T-helper 17 cell (primary cell): ENCODE measurements at places on chromosomes 5 and 9. TPM values are rescaled to one million over a fixed set of nuclear protein-coding genes. Genes with fewer than 3 reads are reported as not detected.

DNA sequence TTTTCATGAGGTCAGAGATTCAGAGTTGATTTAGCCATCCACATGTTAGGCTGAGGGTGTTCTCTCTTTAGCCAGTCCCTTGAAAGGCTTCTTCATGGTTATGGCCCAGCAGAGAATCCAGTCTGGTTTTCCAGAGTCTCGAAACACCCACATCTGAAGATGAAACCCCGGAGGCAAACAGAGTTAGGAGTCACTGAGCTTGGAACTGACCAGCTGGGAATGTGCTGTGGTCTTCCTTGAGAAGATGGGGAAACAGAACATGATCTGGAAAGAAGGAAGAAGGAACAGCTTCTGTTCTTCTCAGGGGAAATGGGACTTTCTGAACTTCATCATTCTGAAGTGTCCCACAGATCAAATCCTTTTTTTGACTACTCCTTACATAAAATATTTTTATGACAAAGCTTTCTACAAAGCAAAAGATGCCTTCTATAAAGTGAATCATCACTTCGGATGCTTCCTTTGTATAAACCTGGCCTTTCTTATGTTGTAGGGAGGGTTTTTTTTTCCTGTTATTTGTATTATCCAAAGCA is 45.4 kb downstream of the ZNF618 start:
- H3K27ac ChIP-seq: no peak overlapping the region
- no peak overlapping the region for H3K4me3 ChIP-seq
- DNase-seq: no peak
- no peaks in the 10 kb centered on the region for H3K4me1 ChIP-seq
- H3K36me3 ChIP-seq: no peaks in the 10 kb centered on the region

Gene ZNG1E
- 40.9 TPM for total RNA-seq

DNA sequence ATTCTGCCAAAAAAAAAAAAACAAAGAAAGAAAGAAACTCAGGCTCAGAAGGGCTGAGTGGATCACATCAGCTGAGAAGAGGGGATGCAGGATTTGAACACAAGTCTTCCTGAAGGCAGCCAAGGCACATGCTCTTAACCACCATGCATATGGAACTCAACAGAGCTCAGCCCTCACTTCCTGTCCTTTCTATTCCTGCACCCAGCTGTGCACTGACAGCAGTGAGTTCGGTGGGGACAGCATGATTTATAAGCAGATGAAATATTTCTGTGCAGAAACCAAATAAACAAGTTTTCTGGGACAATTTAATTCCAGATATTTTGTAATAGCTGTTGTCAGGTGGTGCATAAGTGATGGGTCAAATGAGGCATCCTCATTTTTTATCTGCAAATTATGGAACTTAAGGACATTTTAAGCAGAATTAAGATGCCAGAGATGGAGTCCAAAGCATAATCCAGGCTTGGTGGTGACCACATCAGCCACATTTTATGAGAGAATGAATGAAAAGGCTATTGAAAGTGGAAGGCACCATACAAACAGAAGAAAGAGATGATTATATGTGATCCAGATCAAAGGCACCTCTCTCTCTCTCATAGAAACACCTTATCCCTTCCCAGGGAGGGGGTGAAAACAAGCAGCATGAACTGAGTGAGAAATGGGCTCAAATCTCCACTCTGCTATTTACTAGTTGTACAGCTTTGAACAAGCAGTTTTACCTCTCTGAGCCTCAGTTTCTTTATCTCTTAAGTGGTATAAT is 303.6 kb upstream of the MSX2 start:
- DNase-seq: no peak
- H3K4me1 ChIP-seq: peaks cover 19% of the 10 kb centered on the region
- peaks cover 12% of the 10 kb centered on the region for H3K27me3 ChIP-seq
- no peaks in the 10 kb centered on the region for H3K36me3 ChIP-seq

Gene FBN2
- 0.25 TPM for total RNA-seq

DNA sequence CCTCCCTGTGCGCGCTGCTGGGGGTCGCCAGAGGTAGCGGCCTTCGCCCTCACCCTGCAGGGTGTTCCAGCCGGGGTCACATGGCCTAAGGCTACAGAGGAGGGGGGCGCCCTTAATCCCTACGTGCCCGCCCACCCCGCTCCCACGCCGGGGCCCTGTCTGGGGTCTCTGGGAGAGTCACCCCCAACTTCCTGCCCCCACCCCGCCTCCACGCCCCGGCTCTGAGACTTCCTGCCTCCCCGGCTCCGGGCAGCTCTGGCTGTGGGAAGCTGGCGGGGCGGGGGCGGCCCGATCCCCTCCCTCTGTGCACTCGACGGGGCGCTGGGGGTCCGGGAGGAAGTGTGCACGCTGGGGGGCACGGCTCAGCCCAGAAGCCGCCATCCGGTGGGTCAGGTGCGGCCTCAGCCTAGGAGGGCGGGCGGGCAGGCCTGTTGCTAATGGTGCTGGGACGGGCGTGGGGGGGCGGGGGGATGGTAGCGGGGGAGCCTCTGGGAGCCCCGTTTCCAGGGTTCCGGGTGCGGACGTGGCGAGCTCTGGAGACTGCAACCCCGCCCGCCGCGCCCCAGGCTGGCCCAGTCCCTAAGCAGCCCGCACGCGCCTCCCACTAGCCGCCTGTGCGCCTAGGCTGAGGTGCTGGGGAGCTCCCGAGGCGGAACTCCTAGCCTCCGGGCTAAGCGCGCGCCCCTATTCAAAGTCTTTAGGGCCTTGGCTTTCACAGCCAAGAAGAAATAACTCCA is 61.6 kb downstream of the CXXC5 start:
- no peak for DNase-seq
- no peaks in the 10 kb centered on the region for H3K36me3 ChIP-seq
- H3K27ac ChIP-seq: peak overlapping the region; percentile 77
- peaks cover 25% of the 10 kb centered on the region for H3K4me1 ChIP-seq
- H3K27me3 ChIP-seq: peaks cover 16% of the 10 kb centered on the region

Gene DMGDH
- total RNA-seq: 2.2 TPM

DNA sequence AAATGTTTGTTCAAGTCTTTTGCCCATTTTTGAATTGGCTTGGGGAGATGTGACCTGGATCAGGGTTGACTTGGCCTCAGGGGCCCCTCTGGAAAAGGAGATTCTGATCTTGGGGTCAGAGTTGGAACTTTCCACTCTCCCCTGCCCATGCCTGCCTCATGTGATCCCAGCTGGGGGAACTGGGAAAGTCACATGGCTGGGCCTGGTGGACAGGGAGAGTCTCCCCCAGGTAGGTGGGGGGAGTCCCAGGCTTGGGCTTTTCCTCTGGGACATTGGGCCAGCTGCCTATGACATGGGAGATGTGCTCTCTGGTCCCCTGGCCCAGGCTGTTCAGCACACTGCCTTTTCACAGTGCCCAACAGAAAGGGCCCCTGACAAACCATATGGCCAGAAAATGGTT is 60.7 kb downstream of the NDST1 start:
- no peak overlapping the region for H3K4me3 ChIP-seq
- no peaks in the 10 kb centered on the region for H3K36me3 ChIP-seq
- H3K27ac ChIP-seq: no peak overlapping the region
- no peaks in the 10 kb centered on the region for H3K27me3 ChIP-seq
- H3K4me1 ChIP-seq: peaks cover 2% of the 10 kb centered on the region

Gene KIF4B
- total RNA-seq: not detected

Gene ABLIM3
- 18.5 TPM for total RNA-seq

GRCh38 chr5:172904643-172905345 is 54.4 kb upstream of the RPL26L1 start:
- no peaks in the 10 kb centered on the region for H3K27me3 ChIP-seq
- H3K4me3 ChIP-seq: no peak overlapping the region
- H3K27ac ChIP-seq: peak overlapping the region; percentile 60
- peaks cover 7% of the 10 kb centered on the region for H3K36me3 ChIP-seq
- H3K4me1 ChIP-seq: peaks cover 7% of the 10 kb centered on the region
- DNase-seq: no peak
